Tibial nerve (tissue), 4 donors: ENCODE measurements at places on chromosomes 7 and 10.

DNA sequence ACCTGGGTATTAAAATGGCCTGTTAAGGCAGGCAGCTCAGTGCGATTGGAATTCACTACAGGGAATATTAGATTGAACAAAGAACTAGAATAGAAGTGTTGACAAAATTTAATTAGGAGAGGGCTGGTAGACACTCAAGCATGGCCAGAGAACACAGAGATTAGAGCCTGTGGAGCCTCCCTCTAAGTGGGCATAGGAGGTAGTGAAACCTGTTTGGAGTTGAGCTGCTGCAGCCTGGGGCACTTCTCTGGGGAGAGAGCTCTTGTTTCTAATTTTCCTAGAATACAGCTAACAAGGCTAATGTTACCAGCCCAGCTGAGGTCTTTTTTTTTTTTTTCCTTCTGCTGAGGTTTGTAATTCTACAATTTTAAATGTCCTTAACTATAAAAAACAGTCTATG, 46.4 kb downstream of the TMEM168 start:
- DNase-seq = no peak

DNA sequence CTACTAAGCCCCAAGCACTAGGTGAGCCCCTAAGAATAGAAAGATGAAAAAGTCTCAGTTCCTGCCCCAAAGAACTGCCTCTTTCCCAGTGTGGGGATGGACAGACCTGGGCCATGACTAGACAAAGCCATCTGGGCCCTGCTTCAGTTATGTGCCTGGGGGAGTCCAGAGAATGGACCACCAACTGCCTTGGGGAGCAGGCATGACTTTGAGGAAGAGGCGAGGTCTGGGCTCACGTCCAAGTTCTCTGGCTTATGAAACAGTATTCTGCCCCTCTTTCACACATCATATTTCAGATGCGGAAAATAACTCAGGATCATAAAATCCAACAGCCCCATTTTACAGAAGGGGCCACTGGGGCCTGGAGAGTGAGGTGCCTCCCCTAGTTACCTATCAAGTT, 80.3 kb downstream of the PLXNA4 start:
- no peak for DNase-seq

DNA sequence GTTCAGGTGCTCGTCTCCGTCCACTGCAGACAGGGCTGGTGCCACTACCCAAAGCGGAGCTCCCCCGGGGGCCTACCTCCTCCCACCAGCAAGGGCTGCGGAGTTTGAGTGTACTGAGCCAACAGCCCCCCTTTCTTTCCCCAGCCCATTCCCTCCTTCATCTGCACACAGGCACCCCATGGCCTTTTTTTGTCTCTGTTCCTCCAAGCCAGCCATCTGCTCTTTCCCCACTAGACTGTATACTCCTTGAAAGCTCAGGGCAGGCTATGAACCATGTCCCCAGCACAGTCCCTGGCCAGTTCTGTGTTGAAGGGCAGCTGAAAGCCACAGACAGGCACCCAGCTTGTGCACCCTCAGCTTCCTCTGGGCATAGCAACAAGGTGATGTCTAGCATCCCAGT, 99.4 kb downstream of the ZMIZ1 start:
- DNase-seq = no peak

GRCh38 chr7:153509768-153510167, 542.4 kb upstream of the DPP6 start:
- no peak for DNase-seq

DNA sequence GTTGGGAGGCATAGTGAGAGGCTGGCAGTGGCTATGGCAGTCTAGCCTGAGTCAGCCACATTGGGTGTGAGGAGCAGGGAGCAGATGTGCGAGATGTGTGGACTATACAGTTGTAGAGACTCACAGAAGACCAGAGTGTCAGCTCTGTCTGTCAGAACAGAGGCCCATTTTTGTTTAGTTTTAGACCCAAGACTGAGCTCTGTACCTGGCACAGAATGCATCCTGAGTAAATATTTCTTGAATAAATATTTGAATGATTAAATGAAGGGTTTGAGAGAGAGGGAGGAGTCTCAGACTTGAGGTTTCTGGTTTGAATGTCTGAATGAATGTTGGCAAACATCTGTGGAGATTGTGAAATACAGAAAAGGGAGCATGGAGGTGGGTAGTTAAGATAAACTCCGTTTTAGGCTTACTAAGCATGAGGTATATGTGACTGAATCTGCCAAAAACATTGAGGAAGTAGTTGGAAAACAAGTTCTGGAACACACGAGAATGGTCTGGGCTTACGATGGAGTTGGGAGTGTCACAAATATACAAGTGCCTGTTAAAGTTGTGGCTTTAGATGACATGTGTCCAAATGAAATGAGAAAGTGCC, 3.6 kb downstream of the SEC23IP start:
- no peak for DNase-seq
